ENCODE measurements at places on chromosomes 11 and 22. TPM values are rescaled to one million over a fixed set of nuclear protein-coding genes. Genes with fewer than 3 reads are reported as not detected.

DNA sequence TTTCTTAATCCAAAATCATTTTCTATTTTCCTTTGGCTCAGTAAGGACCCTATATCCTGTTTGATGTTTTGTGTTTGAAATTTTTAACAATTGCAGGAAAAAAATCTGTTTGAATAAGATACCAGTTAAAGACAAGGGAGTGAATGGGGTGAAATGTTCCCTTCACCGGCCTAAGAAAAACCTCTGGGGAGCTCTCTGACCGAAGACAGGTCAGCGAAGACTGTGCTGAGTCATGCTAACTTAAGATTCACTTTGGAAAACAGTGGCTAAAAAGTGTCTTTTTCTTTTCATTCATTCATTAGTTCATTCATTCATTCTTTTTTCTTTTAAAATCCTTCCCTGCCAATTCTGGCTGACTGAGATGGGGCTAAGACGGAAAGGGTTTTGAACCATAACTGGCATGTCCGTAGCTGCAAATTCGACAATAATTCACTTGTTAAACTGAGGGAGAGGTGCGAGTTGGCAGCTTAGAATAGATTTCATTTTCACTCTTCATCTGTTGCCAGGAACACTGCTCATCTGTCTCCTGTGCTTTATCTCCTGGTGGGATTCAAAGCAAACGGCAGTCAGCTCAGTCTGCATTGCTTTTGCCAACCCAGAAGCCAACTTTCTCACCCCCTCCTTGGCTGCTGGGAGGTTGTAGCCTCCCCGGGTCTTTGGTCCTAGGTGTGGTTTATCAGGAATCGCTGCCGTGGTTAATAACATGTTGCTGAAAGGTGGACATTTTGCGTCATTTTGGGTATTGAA is 434.0 kb upstream of the LARGE1 start:
- DNase-seq, result no peak

Gene NTM
- polyA plus RNA-seq, result 9.6 TPM

DNA sequence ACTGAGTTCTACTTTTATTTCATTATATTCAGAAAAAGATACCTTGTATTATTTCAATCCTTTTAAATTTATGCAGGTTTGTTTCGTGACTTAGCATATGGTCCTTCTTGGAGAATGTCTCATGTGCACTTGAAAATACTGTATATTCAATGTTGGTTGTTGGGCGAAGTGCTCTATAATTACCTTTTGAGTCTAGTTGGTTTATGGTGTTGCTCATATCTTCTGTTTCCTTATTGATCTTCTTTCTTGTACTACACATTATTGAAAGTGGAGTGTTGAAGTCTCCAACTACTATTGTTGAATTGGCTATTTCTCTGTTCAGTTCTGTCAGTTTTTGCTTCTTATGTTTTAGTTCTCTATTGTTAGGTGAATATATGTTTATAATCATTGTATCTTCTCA is 90.4 kb downstream of the KCNQ1OT1 start:
- no peak for DNase-seq

DNA sequence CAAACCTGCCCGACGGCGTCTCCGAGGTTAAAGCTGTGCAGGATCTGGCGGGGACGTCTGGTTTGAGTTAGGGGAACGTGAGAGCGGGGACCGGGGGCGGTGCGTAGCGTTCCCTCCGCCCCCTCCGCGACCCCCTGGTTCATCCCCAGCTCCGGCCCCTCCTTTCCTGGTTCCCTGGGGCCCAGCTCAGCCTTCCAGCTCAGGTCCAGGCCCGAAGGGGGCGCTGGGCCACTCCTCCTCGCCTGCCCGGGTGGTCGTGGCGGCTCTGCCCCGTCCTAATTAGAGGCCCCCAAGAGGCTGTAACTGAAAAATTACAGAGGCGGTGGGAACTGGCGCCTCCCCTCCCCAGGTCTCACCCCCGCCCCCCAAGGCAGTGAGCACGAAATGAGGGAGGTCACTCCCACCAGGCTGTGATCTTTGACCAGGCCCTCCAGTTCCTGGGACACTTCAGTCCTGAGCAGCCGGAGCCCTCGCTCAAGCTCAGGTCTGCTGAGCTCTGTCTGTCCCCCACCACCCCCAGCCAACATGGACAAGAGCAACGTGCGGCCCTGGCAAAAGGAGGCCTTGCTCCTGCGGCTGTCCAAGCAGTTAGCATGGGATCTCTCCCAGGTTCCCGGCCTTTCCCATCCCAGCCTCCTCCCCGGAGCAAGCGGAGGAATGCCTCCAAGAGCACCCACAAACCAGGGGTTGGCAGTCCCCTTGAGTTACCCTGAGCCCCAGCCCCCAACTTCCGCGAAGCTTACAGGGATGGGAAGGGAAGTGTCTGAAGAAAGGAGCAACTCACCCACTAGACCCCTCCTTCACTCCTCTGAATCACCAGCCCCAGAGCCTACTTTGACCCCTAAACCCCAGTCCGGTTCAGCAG is 3.3 kb downstream of the CD248 start:
- DNase-seq, result no peak

DNA sequence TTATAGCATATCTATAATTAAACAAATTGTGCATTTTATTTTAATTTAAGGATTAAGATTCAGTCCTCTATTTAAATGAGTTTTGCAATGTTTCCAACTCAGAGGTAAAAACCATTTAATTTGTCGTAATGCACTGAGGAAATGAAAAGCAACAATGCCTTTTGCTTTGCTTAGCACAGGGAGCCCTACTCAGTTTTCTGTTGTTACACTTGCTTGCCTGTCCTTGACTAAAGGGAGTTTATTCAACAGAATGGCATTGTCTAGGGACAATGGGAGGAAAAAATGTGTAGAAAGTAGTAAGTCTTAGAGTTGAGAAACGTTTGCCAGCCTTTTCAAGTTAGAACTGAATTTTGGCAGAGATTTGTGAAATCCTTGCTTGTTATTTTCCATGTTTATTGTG is 734.2 kb upstream of the ANO3 start:
- DNase-seq, result no peak

DNA sequence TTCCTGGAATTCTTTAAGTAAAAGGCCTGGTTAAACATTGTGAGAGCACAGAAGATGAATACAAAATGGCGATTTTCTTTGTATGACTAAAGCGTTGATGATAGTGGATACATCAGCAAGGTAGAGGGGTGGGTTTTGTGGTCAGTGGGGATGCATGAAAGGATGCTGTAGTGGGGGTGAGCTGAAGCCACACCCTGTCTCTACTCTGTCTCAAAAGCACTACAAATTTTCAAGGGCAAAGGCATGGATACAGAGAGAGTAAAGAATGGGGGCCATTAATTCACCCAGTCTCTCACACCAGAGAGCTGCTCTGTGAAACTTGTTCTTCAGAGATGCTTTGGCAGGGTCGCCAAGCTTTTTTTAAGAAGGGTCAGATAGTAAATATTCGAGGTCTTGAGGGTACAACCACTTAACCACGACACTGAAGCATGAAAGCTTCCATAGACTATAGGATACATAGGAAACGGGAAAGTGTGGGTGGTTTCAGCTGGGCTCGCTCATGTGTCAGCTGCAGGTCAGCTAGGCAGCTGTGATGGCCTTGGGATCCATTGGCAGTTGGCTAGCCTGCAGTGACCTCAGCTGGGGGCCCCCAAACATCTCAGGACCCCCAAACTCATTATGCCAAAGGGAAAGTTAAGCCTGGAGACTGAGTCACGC is 8.3 kb downstream of the TMEM138 start:
- DNase-seq, result no peak
